ENCODE measurements at places on chromosomes 12 and 14. TPM values are rescaled to one million over a fixed set of nuclear protein-coding genes. Genes with fewer than 3 reads are reported as not detected.

LTBP2 gene
- total RNA-seq: 157 TPM

TUNAR gene
- total RNA-seq: not detected

CLEC14A gene
- total RNA-seq: 0.63 TPM

DNA sequence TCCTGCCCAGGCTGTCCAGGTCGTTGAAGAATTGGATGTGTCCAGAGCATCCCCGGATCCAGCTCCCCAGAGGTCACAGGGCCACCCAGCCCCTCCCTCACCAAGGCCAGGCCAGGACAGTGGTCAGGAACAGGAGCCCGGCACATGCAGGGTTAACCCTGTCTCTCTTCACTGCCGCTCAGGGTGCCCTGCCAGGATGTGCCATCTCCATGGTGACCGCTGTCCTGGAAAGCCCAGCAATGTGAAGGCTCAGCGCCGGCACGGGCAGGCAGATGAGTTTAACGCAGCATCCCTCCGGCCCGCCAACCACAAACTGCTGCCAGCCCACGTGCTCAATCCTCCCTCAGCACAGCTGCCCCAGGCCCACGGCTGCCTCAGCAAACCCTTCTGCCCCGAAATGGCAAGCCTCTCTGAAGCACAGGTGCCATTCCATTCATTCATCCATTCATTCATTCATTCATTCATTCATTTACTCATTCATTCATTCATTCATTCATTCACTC lies 4.4 kb downstream of the TMEM179 start:
- no peak for DNase-seq

DNA sequence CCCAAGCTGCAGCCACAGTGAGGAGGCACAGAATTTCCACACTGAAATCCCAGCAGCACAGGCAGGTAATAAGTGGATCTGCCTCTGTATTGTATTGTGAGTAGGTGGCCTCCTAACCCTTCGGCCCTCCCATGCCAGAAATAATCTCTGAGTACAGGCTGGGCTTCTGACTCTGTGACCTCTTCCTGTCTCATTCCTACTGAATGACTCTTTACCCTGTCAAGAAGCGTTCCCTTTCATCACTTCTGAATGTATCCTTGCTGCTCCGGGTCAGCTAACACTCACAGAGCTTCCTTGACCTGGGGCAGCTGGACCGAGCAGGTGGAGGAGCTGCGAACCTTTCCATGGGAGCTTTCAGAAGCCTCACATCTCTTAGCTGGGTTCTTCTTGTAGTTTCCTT lies 119.6 kb downstream of the SLC8A3 start:
- DNase-seq: no peak

GRCh38 chr12:30640392-30640791 lies 55.3 kb downstream of the IPO8 start:
- no peak for DNase-seq

DNA sequence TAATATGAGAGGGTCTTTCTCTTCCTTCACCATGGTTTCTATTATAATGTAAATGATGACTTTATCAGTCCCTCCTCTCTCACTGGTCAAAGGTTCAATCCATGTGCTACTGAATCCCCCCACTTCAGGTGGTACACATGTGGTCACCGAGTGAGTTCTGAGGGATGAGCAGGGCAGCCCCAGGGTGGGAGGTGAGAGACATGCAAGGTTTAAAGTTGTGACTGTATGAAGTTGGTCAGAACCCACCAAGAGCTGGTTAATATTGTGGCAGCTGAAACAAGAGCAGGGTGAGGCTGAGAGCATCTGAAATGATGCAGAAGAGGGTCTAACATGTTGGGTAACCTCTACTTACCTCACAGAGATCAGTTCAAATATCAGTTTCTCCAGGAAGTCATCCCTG lies 444.7 kb upstream of the FBXO33 start:
- DNase-seq: no peak

Measured in fibroblast of the aortic adventitia (primary cell).